NCI-H2081 treated with DMSO at 0.1 percent for 48 hours (cell line): ENCODE measurements at places on chromosomes 16 and 17.

GRCh38 chr16:54027558-54027957 is 259.0 kb downstream of the IRX3 start:
- DNase-seq: no peak

DNA sequence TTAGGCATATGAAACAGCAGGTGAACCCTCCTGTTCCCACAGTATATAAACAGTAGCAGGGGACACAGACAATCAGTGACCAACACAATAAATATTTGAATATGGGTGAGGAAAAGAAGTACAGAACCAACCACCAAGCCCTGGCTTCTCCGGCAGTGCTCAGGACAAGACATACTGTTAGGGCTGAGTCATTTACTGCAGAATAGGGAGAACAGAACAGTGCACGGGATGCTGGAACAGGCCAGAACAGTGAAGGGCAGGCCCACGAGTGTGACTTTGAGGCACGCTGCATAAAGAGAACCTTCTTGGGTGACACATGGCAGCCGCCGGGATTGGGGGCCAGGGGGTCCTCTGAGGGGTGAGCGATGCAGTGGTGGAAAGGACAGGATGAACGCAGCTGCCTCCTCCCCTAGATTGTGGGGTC is 160.4 kb downstream of the CMIP start:
- DNase-seq: no peak

GRCh38 chr17:51585514-51586104 is 325.3 kb downstream of the UTP18 start:
- DNase-seq: no peak

GRCh38 chr17:37756051-37756450 is 11.2 kb upstream of the HNF1B start:
- DNase-seq: no peak

- DNase-seq: no peak
These were observed 14.8 kb upstream of the GRIN2A start for GRCh38 chr16:10196999-10197398.
